Stimulated activated CD8-positive, alpha-beta memory T cell treated with anti-CD3 and anti-CD28 coated beads, Interleukin-2, amount 100 ng/mL, for 1 hour (primary cell): ENCODE measurements at places on chromosomes 5 and 9.

DNA sequence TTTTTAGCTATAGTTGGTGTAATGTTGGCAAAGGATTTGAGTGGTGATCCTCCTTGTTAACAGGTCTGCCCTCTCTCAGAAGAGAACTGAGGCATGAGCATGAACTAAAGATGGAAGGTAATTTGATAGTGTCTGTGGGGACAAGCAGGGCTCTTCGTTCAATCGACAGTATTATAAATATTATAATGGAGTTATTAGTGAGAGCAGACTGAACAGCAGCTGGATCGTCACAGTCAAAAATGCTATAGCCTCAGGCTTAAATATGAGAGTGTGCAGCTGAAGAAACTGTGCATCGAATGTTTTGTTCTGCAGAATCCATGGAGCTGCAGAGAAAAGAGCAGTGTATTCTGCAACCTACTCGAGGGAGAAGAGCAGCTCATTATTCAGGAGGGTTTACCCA is 757.3 kb downstream of the DNAH5 start:
- no peak for DNase-seq

- no peak for DNase-seq
Observed at GRCh38 chr5:73158313-73158712, 14.7 kb upstream of the TMEM174 start.

GRCh38 chr9:80605129-80605528 is 1033.4 kb downstream of the TLE4 start:
- no peak for DNase-seq

- DNase-seq = no peak
Observed at GRCh38 chr5:177302354-177303110, 987 bp downstream of the RAB24 start.

DNA sequence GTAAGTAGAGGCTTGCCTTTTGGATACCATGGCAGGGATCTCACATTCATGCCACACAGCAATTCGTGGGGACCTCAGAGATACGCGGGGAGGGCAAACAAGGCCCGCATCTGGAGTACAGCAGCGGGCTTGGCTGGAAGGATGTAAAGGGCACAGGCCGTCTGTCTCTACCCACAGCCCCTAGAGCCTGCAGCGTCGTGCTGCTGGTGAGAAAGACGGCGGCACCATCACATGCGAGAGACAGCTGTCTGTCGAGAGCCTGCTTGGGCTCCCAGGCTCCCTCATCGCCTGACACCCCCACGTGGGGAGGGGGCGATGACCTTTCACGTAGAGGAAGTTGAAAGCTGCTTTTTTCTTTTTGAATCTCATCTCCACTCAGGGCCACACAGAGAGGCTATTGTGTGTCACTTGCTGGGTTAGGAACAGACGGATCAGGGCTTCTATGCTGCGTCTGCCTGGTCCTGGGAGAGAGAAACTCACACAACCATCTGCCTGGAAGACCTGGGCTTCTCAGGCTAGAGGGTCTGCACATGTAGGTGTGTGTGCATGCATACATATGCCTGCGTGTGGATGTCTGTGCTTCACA is 134.6 kb upstream of the PPP1R26 start:
- DNase-seq = no peak

GRCh38 chr9:69718218-69718617 is 41.6 kb downstream of the PTAR1 start:
- DNase-seq = no peak

GRCh38 chr9:95342571-95342970 is 25.1 kb upstream of the FANCC start:
- DNase-seq = no peak

DNA sequence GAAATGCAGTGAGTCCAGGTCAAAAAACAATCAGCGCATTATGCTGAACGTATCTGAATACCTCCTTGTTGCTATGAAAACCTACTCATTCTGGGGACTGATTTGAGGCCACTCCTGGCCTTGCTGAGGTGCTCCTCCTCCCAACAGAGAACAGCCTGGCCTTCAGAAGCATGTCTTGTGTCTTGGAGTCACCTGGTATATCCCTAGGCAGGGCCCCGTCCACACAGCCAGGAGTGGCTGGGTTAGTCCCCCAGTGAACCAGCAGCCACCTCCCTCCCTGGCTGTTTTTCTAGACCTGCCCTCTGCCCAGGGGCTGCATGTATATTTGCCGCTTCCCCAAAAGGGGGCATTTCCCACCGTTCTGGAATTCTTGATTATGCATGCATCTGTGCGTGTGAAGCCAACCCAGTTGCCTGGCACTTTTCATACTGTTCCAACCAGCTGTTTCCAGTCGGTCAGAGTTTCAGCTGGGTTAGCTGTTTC is 99.2 kb upstream of the SPATA31C2 start:
- no peak for DNase-seq

DNA sequence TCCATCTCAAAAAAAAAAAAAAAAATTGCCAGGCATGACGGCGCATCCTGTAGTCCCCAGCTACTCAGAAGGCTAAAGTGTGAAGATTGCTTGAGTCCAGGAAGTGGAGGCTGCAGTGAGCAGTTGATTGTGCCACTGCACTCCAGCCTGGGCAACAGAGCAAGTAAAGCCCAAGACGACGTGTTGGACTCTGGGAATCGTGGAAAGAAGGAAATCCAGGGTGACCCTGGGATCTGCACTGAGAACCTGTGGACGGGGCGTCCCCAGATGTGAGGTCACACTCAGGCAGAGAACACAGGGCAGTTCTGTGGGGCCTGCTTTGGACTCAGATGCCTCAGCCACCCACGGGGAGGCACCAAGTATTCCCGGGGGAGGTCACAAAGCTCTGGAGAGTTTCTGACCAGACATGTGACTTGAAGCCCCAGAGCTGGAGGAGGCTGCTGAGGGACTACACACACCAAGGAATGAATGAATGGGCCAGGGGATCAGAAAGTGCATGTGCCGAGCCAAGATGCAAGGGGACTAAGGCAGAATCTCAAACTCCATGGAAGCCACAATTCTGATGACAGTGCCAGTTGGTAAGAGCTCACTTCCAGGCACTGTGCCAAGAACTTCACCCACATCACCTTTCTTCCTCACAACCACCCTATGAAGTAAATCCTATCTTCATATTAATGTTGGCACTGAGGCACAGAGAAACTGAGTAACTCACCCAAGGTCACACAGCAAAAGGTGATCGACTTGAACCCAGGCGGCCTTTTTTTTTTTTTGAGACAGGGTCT is 12.9 kb downstream of the DYNC2I2 start:
- DNase-seq = no peak

- DNase-seq = no peak
Observed at GRCh38 chr9:127990554-127990953, 9.8 kb upstream of the EEIG1 start.

DNA sequence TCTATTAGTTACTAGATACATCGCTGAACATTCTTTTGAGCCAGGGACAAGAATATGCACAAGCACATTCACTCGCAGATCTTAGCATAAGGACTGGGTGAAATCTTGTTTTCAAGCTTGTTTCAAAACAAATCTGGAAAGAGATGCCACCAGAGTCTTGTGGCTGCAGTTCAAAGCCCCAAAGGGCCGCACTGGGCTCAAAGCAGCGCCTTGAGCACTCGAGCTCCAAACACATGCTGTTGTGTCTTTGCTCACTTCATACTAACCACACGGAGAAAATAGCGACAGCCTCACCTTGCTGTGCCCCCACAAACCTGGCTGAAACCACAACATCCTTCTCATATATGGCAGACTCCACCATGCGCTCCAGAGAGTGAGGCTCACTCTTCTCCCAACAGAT is 34.2 kb upstream of the IL7R start:
- DNase-seq = no peak

DNA sequence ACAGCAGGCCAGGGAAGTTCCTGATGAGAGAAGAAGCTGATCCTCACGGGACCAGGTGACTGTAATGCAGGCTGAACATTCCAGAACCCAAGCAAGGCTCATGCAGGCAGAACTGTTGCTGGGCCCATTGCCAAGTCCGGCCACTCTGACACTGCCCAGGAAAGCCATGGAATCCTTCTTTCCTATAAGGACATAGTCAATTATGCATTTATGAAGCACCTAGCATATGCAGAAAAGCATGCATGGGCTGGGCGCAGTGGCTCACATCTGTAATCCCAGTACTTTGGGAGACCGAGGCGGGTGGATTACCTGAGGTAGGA is 83.7 kb upstream of the SLC1A3 start:
- no peak for DNase-seq

DNA sequence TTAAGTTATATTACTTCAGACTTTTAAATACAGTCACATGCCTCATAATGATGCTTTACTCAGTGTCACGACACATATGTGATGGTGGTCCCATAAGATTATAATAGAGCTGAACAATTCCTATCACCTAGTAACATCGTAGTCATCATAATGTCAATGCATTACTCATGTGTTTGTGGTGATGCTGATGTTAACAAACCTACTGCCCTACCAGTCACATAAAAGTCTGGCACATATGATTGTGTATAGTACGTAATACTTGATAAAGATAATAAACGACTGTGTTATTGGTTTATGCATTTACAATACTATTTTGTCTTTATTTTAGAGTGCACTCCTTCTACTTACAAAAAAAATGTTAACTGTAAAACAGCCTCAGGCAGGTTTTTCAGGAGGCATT is 103.7 kb downstream of the PAM start:
- no peak for DNase-seq

GRCh38 chr5:80894083-80894482 is 66.1 kb upstream of the RASGRF2 start:
- no peak for DNase-seq

- DNase-seq = no peak
Observed at GRCh38 chr5:127802477-127802865, 99.3 kb downstream of the CCDC192 start.

GRCh38 chr5:179879690-179880010 is 21.0 kb upstream of the MRNIP start:
- no peak for DNase-seq

DNA sequence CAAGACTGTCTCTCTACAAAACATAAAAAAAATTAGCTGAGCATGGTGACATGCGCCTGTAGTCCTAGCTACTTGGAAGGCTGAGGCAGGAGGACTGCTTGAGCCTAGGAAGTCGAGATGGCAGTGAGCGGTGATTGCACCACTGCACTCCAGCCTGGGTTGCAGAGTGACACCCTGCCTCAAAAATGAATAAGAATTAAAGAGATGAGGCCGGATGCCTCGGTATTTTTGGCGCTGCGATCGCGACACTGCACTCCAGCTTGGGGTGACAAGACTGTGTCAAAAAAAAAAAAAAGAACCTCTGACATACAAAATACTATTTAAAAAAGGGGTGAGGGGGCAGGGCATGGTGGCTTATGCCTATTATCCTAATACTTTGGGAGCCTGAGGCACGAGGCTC is 7.3 kb downstream of the GPBP1 start:
- DNase-seq = no peak

- DNase-seq = no peak
Observed at GRCh38 chr5:99070822-99071221, 142.0 kb upstream of the CHD1 start.

DNA sequence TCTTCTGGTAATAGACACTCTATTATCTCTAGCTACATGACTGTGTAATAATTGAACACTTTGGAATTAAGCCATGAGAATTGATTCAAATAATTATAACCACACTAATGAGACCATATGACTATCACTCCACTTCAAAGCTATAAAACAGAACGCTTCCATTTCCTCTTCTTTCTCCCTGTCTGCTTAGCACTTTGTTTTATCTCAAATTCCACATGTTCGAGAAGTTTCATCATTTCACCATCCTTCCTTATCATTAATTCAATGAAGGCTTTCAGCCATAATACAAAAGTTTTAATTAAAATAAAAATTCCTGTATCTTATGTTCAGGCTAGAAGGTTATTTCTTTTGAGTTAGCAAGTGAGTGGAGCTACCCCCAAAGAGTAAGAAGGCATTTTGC is 7.4 kb upstream of the DCTN4 start:
- DNase-seq = no peak

GRCh38 chr9:121304707-121305106 is 36.7 kb downstream of the GSN start:
- no peak for DNase-seq

- no peak for DNase-seq
Observed at GRCh38 chr5:101676646-101677045, 619.4 kb downstream of the SLCO4C1 start.

GRCh38 chr5:159073026-159073425 is 26.7 kb downstream of the EBF1 start:
- no peak for DNase-seq

DNA sequence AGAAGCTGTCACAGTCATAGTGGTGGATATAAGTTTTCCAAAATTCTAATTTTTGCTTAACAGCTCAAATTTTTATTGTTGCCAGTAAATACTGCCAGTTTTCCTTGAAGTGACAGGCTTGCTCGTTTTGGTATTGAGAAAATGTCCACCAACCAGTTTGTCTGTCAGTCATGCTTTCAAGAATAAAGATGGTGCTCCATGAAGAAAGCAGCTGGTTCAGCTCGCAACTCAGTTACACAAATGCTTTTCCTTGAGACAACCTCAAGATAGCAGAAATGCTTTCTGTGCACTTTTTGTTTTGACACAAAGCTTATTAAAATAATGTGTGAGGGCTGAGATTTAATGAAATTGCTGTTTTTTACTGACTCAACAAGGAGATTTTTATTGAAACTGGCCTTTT is 135.7 kb downstream of the LRRC70 start:
- DNase-seq = no peak

DNA sequence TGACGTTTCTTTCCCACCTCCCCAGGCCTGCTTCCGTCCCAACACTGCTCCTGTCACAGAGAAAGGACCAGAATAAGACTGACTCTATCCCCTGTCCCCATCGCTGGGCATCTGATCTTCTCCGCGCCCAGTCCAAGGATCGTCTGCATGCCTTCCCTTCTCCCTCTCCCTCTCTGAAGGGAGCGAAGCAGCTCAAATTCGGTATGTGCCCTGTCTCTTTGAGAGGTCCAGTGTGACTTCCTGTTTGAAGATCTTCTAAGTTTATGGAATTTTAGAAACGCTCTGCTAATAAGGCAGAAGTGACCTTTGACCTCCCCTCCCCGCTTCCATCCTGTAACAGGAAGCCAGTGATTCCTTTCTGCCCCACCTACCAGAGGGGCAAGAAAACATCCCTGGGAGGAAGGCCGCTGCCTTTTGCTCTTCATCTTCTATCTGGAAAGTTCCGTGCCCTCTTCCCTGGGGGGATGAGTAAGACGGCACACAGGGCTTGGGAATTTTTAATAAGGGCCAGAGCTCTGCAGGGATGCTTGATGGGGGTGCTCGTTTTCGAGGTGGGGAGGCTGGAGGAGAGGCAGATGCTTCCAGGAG is 40.7 kb upstream of the RNU6ATAC start:
- no peak for DNase-seq

DNA sequence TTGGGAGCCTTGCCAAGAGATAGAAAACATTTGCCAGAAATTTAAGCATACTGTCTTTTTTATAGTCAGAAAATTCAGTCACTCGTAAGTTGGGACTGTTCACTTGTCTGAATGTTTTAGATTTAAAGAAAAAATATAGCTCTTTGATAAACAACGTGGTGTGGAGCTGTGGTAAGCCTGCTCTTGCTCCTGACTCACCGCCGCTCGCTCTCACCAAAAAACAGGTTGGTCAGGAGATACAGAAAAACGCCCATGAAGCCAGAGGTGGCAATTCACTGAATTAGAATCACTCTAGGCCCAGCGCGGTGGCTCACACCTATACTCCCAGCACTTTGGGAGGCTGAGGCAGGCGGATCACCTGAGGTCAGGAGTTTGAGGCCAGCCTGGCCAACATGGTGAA is 6.2 kb downstream of the LNPEP start:
- no peak for DNase-seq

- no peak for DNase-seq
Observed at GRCh38 chr5:124130816-124131215, 615.6 kb downstream of the ZNF608 start.
